ENCODE measurements at places on chromosomes 16 and 17. TPM values are rescaled to one million over a fixed set of nuclear protein-coding genes. Genes with fewer than 3 reads are reported as not detected.

The STX1B gene
- 5.9 TPM for total RNA-seq

The MAPT gene
- total RNA-seq = 3.1 TPM

The CMC2 gene
- total RNA-seq = 33.2 TPM

The IRF8 gene
- total RNA-seq = 5.8 TPM

The KRT32 gene
- not detected for total RNA-seq

The SHISA6 gene
- total RNA-seq = not detected

The SUPT6H gene
- 91.8 TPM for total RNA-seq

The PRSS8 gene
- total RNA-seq = 79.1 TPM

The TEX14 gene
- 0.20 TPM for total RNA-seq

The CHAD gene
- total RNA-seq = not detected

The MYH11 gene
- total RNA-seq = 0.89 TPM

The PPY gene
- total RNA-seq = not detected

The CNTNAP1 gene
- 20.5 TPM for total RNA-seq

The HBM gene
- total RNA-seq = not detected

The BTBD17 gene
- total RNA-seq = not detected

The KRTAP9-4 gene
- not detected for total RNA-seq

The EXOC7 gene
- total RNA-seq = 261 TPM

Measured in mesothelial cell of epicardium (in vitro differentiated cells).